GM20000 (cell line): ENCODE measurements at places on chromosomes 7 and 10.

GRCh38 chr7:39882148-39882784 lies 67.8 kb upstream of the CDK13 start:
- DNase-seq, result no peak

DNA sequence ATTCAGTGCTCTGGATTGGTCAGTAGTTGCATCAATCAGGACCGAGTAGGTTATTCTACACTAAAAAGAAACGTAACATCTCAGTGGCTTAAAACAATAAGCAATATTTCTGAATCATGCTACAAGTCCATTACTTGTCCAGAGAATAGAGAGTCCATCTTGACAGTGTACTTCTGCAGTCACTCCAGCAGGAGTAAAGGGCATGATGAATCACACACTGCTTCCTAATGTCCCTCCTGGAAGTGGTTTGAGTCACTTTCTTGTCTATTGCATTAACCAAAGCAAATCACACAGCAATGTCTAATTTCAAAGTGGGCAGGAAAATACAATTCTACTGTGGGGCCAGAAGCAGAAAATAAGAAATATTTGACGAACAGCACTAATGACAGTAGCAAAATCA lies 124.8 kb downstream of the TSPAN12 start:
- no peak for DNase-seq

DNA sequence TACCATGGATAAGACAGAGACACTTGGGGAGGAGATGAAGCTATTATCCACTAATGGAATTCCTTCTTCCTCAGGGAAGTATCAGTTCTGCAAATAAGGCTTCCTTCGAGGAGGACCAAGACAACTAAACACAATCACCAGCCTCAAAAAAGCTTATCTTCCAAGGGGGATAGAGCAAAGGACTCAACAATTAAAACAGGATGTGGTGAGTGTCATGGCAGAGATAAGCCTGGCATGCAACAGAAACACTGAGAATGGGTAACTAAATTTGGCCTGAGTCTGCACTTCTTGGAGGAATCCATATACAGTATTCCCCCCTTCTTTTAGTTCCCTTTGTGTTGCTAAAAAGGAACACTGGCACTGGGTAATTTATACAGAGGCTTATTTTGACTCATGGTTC lies 1285.2 kb downstream of the GATA3 start:
- no peak for DNase-seq

DNA sequence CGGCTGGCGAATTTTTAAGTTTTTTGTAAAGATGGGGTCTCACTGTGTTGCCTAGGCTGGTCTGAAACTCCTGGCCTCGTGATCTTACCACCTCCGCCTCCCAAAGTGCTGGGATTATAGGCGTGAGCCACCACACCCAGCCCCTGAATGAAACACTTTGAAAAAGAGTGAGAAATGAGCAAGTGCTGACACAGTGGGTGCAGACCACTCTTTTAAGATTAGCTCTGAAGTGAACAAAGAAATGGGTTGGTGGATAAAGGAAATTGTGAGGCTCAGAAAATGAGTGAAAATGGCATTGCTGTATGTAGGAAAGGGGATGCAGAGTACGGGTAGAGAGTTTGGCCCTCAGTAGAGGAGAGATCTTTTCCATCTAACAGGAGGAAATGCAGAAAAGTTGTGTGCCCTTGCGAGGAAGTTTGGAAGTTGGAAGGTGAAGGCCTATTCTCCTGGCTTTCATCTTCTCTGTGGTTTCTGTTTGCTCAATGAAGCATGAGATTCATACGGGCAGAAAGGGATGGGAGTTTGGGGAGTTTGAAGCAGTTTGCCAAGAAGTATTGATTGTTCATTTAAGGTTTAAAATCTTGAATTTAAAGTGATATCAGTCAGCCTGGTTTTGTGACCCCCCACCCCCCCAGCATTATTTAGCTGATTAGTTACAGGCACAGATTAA lies 11.0 kb downstream of the MAPK8 start:
- no peak for DNase-seq

DNA sequence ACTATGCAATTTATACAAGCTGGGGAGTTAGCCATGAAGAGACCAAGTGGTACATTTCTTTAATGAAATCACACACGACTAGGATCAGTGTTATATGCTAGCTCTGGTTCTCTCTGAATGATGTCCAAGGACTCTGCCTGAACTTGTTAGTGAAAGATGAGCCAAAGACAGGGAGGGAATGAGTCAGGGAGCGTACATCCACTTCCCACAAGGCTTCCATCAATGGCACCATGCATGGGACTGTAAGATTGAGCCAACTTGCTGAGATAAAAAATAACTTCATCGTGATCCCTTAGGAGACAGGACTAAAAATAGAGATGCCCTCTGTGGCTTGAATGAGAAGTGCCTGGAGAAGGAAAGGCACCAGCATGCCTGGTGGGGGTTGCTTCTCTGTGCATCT lies 629.7 kb downstream of the ACTR3B start:
- DNase-seq, result no peak

DNA sequence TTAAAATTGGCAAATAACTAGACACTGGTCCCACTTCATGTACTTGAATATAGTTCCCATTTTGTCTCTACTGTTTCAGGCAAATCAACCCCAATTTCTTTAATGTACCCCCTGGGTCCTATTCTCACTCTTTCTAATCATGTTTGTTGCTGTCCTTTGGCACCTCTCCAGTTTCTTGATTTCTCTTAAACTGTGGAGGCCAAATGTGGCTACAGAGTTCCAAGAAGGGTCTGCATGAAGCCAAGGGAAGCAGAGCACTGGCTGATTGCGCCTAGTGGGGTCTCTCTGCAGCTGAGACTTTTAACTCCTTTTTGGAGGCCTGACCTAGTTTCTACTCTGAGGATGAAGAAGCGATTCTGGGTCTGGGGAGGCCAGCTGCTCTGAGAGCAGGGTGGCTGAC lies 6.7 kb upstream of the ADAM12 start:
- no peak for DNase-seq

- no peak for DNase-seq
Observed at GRCh38 chr7:116139007-116139406, 71.3 kb upstream of the TES start.

DNA sequence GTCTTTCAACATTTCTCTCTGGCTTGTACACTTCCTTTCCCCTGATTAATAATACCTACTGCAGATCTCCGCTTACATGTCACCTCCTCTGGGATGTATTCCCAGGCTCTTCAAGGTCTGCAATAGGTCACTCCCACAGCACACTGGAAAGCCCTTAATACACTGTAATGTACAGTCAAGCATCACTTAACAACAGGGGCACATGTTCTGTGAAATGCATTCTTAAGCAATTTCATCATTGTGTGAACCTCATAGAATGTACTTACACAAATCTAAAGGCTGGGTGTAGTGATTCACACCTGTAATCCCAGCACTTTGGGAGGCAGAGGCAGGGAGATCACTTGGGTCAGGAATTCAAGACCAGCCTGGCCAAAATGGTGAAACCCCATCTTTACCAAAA lies 1.9 kb downstream of the COX15 start:
- no peak for DNase-seq

DNA sequence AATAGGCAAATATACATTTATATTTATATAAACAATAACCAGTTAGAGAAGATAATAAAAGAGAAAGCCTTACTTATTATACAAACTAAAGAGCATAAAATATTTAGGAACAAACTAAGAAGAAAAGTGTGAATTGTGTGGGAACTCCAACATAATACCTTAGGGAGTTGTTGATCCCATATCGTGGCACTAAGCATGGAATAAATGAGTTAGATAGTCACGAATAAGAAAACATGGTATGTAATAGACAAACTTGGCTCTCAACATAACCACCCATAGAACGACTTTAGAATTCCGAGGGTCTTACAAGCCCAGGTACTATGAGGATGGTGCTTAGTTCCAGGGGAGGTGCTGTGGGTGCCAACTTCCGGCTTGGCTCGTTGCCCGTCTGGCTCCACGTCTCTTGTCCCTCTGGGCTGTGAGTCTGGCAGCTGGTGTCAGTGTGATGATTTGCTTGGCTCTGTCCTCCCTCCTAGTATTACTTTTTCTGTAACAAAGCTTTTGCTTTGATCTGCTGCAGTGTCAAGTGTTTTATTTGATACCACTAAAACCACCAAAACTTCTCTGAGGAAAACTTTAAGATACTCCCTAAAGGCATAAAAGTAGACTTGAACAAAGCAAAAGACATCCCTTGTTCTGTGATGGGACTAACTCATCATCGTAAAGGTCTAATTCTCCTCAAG lies 9.5 kb upstream of the RBM20 start:
- no peak for DNase-seq

DNA sequence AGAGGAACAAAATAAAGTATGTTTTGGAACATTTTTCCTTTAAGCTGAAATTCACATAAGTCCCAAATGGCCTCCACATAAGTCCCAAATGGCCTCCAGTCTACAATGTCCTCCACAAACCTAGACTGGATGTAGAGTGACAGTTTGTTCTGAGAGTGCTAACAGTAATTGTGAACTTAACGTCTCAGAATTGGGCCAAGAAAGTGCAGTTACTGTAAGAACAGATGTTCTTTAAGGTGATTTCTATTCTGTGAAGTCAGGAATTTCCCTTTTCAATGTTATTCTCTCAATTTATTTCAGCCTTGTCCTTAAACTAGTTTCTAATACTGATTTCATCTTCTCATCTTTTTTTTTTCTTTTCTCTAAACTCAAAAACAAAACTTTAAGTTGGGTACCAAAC lies 188.7 kb upstream of the SEMA3E start:
- DNase-seq, result no peak

- no peak for DNase-seq
Observed at GRCh38 chr7:2929321-2930201, 85.5 kb upstream of the GNA12 start.
